ENCODE measurements at places on chromosomes 12 and 14.

- DNase-seq = no peak
These were observed 352.2 kb downstream of the AACS start for GRCh38 chr12:125417446-125417845.

- no peak for DNase-seq
These were observed 11.3 kb upstream of the PLBD2 start for GRCh38 chr12:113347107-113347506.

- DNase-seq = peak; percentile 8
These were observed 40.5 kb upstream of the KCNA5 start for GRCh38 chr12:5003025-5003666.

- no peak for DNase-seq
These were observed 364.7 kb downstream of the APAF1 start for GRCh38 chr12:99009654-99010296.

- no peak for DNase-seq
These were observed 40.3 kb upstream of the RGS6 start for GRCh38 chr14:71891970-71892369.

- no peak for DNase-seq
These were observed 3.3 kb downstream of the SARNP start for GRCh38 chr12:55814257-55814656.

GRCh38 chr12:12684375-12685106 lies 11.4 kb downstream of the GPR19 start:
- no peak for DNase-seq

DNA sequence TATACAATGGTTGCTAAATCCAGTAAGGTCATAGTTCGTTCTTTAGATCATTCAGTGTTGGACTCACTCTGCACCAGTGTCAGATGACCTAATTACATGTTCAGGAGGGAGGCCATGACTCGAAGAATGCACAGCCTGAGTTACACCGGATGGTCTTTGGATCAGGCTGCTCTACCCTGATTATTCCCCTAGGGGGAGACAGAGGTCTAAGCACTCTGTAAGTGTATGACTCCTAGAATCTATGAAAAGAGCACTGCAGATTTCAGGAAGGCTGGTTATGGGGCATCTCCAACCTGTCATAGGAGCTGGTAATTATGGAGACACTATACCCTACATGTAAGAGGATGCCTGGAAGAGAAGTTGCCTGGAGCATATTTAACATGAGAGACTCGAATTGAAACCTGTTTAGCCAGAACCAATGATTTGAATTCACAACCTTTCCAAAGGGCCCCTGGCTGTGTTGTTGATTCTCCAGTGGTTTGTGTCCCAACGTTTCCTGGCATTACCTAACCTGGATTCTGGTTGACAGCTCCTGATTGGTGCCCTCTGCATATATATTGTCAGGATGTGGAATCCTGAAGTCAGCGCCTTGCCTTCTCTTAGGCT lies at the start of gene MUCL1:
MUCL1 (plus strand) TSS at position 584 of the 606 bp plus-strand sequence. CDS start 67 bp downstream, outside the sequence.
- DNase-seq = peak; percentile 3

GRCh38 chr14:74492776-74493342 lies at the start of gene NPC2:
Gene NPC2 (minus strand): TSS chr14:74493305. CDS start chr14:74493274, 31 bp downstream.
- no peak for DNase-seq

DNA sequence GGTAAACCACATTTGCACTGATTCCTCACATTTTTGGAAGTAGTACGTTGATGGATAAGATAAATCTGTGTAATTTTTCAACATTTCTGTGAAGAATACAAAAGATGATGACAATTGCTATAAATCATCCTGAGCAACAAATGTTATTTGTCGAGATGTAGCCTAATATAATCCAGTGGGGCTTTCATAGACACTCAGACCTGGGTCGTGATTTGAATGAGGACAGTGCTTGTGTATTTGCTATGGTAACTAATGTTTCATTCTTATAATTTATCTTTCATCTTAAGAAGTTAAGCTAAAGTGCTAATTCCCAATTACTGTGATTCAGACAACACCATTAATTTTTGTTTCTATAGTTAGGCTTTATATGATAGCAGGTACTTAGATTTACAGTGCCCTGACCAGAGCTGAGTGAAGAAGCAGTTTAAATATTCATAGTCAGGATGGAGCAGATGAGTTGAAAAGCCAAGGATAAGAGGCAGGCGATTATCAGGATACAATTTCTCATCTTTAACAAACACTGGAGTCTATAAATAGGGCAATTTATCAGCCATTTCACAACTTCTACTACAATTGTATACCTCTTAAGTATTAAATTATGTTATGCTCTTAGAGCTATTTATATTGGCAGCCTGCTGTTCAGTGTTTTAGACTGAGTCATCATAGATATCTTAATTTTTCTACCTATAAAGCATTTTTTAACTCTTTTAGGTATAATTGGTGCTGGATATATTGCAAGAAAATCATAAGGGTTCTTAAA lies 359.9 kb downstream of the TRHDE start:
- DNase-seq = no peak

DNA sequence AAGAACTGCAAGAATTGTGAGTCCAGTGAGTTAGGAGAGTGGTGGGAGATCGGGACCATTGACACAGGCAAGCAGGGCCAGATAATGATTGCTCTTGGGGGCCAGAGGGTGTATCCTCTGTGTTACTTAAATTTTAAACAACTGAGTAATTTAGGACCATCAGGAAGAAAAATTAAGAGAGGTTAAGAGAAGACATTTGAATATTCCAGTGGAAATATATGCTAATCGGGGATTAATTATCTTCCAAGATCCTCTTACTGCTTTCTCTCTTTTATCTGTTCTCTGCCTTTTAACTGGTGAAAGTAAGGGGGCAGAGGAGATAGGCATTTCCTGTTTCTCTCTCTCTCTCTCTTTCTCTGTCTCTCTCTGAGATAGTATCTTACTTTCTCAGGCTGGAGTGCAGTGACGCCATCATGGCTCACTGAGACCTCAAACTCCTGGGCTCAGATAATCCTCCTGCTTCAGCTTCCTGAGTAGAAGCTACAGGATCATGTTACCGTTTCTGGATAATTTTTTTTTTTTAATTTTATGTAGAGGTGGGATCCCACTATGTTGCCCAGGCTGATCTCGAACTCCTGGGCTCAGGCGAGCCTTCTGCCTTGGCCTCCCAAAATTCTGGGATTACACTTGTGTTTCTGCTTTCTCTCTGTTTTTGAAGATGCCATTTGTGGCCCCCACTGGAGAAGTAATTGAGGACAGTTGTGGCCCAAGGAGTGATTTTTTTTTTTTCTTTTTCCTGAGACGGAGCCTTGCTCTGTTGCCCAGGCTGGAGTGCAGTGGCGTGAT lies 85.1 kb downstream of the DIP2B start:
- DNase-seq = no peak

- no peak for DNase-seq
These were observed at the start of gene IL23A for GRCh38 chr12:56338308-56339157. Gene IL23A (plus strand): TSS chr12:56338884. CDS start chr12:56339045, 161 bp downstream.

- no peak for DNase-seq
These were observed 17.6 kb upstream of the CHST11 start for GRCh38 chr12:104439137-104439536.

DNA sequence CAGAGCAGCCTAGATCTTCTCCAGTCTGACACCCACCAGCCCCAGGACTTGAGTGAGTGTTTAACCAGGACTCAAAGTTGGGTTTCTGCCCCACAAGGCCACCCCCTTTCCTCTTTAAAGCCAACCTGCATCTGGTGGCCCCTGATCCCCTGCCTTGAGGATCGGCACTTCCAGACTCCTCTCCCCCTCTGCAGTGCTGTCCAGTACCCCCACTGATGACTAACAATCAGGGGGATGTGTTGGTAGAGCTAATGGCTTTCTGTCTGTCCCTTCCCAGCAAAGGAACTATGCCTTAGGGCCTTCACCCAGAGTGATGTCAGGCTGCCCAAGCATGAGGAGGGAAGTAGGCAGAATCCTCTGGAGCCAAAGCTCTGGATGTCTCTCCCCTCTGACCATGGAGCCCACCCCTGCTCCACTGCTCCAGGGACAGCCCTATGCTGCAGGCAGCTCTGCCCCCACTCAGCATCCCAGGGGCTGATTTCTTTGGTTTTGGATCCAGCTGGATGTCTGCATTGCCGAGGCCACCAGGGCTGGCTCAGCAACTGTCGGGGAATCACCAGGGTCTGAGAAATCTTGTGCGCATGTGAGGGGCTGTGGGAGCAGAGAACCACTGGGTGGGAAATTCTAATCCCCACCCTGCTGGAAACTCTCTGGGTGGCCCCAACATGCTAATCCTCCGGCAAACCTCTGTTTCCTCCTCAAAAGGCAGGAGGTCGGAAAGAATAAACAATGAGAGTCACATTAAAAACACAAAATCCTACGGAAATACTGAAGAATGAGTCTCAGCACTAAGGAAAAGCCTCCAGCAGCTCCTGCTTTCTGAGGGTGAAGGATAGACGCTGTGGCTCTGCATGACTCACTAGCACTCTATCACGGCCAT lies 42.9 kb downstream of the DAD1 start:
- no peak for DNase-seq
